ENCODE measurements at places on chromosomes 2 and 18. TPM values are rescaled to one million over a fixed set of nuclear protein-coding genes. Genes with fewer than 3 reads are reported as not detected.

The NAT8 gene
- total RNA-seq = not detected

The HOXD10 gene
- total RNA-seq = not detected

The MAP3K19 gene
- total RNA-seq = not detected

The NGEF gene
- not detected for total RNA-seq

- peaks cover 2% of the 10 kb centered on the region for H3K27me3 ChIP-seq
- no peaks in the 10 kb centered on the region for H3K4me1 ChIP-seq
- H3K4me3 ChIP-seq = no peak overlapping the region
- no peak for DNase-seq
- H3K36me3 ChIP-seq = no peaks in the 10 kb centered on the region
- no peak overlapping the region for H3K27ac ChIP-seq
These were observed 418.0 kb downstream of the LRATD1 start for GRCh38 chr2:15050483-15050882.

DNA sequence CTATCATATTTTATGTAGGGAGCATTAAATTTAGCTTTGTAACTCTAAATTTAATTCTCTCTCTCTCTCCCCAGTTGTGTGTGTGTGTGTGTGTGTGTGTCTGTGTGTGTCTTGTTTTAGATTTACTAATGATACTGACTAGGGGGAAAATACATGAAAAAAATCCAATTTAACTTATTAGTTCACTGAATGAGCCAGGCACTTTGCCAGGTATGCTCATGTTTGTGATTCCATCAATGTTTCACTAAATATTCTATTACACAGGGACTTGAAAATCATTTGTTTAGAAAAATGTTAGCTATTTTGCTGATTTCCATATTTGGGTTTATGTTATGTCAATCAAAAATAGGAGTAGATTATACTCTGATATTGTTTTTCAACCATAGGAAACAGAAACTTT is 203.7 kb upstream of the ZNF804A start:
- H3K36me3 ChIP-seq = no peaks in the 10 kb centered on the region
- no peak overlapping the region for H3K4me3 ChIP-seq
- H3K4me1 ChIP-seq = no peaks in the 10 kb centered on the region
- no peak overlapping the region for H3K27ac ChIP-seq
- no peak for DNase-seq

- DNase-seq = no peak
- no peak overlapping the region for H3K4me3 ChIP-seq
- peaks cover 5% of the 10 kb centered on the region for H3K36me3 ChIP-seq
- peaks cover 20% of the 10 kb centered on the region for H3K4me1 ChIP-seq
- no peak overlapping the region for H3K27ac ChIP-seq
- no peaks in the 10 kb centered on the region for H3K27me3 ChIP-seq
These were observed 130.7 kb upstream of the KLF7 start for GRCh38 chr2:207296265-207296948.

GRCh38 chr2:184824597-184824996 is 226.3 kb downstream of the ZNF804A start:
- H3K27me3 ChIP-seq = no peaks in the 10 kb centered on the region
- no peaks in the 10 kb centered on the region for H3K4me1 ChIP-seq
- H3K4me3 ChIP-seq = no peak overlapping the region
- H3K36me3 ChIP-seq = no peaks in the 10 kb centered on the region

- H3K27me3 ChIP-seq = no peaks in the 10 kb centered on the region
- no peak overlapping the region for H3K4me3 ChIP-seq
- H3K4me1 ChIP-seq = no peaks in the 10 kb centered on the region
- H3K36me3 ChIP-seq = no peaks in the 10 kb centered on the region
These were observed 220.2 kb upstream of the APCDD1 start for GRCh38 chr18:10234281-10234680.

DNA sequence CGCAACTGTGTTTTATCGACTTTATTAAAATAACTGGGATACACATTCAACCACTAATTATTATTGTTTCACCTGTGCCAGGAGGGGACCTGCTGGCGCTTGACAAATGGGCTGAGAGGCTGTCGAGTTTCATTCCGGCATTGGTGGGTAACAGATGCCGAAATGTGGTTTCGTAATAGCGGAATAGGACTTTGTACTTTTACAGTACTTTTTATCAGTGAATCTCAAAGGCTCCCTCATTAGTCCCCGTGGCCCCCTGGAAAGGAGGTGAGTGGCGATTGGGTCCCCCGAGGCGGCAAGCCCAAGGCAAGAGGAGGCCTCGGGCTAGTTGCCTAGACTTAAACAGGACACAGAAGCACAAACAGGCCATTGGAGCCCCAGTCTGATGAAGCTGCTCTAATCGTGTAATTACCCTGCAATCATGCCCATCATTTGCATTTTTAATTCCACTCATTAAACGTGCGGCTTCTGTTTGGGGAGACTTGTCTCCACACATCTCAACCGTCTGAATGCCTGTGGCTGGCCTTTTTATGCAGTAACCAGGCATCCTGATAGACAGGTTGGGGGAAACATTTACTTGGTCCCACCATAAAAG is 193.2 kb downstream of the INO80D start:
- no peak overlapping the region for H3K27ac ChIP-seq
- peaks cover 12% of the 10 kb centered on the region for H3K27me3 ChIP-seq
- no peak overlapping the region for H3K4me3 ChIP-seq
- no peaks in the 10 kb centered on the region for H3K36me3 ChIP-seq
- DNase-seq = no peak

Measured in activated T-helper 1 cell treated with anti-CD3 and anti-CD28 coated beads, Interleukin-12 subunit alpha, Interleukin-12 subunit beta, Interleukin-2, Interleukin-4 antibody, amounts not matched to agents 30 ng/mL and 10 ng/mL and 1 ng/mL, durations not matched to agents 14 hours and 24 hours and 36 hours (primary cell).